ENCODE measurements at places on chromosomes 6 and 20.

DNA sequence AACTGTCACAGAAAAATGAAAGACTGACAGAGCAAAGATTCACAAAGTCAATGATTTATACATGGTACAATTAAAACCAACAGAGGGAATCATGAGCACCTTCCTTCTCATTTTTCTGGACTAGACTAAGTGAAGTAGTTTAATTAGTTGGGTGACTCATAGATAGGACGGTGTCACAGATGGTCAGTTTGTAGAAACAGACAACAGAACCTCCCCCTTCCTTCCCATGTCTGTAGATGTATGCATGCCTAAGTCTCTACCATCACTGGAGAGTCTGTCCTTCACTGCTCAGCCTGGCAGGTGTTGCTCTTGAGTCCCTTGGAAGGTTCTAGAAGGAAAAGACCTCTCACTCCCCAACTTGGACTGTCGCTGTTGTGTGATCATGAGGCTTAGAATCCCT, 75.4 kb upstream of the EEF1E1 start:
- no peak for DNase-seq

GRCh38 chr20:63351811-63352591, 9.1 kb downstream of the CHRNA4 start:
- DNase-seq, result no peak

- DNase-seq, result no peak
Measured at GRCh38 chr20:2132461-2132901, 30.9 kb downstream of the STK35 start.

DNA sequence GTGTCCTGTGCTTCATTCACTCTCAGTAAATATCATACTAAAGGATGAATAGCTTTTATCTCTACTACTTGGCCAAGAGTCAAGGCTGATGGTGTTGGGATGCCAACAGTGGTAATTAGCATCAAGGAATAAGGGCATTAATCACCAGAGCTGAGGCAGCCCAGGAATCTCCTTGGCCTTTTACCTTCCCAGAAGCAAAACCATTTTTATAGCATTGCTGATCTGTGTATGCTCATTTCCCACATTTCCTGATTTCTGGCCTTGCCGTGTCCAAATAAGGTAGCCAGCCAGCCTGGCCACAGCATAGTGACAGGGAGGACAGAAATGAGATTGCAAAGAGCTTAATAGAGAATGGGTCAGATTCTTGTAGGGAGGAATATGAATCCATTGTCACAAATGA, 76.7 kb upstream of the FOXO3 start:
- no peak for DNase-seq

GRCh38 chr6:28250747-28251146, 1.3 kb downstream of the ZKSCAN4 start:
- no peak for DNase-seq

Data from activated CD8-positive, alpha-beta memory T cell treated with anti-CD3 and anti-CD28 coated beads for 24 hours (primary cell).